Chondrocyte (in vitro differentiated cells): ENCODE measurements at places on chromosomes 2 and 18. TPM values are rescaled to one million over a fixed set of nuclear protein-coding genes. Genes with fewer than 3 reads are reported as not detected.
A peak's percentile ranks its signal among the peaks of the same experiment; 100 is the strongest.

Gene ANKRD53
- total RNA-seq, result 0.85 to 2.2 TPM (median 1.8 TPM) in 3 replicates

Gene CYS1
- total RNA-seq, result 4.9 to 7.0 TPM (median 5.4 TPM) in 3 replicates

Gene NT5DC4
- total RNA-seq, result not detected in 3 replicates

Gene PARD3B
- 24.3 to 39.6 TPM (median 24.9 TPM) in 3 replicates for total RNA-seq

Gene PRSS56
- not detected in 3 replicates for total RNA-seq

Gene CYRIA
- total RNA-seq, result 2.0 to 2.1 TPM in 2 of 3 replicates, not detected in the other

Gene DSEL
- 49.3 to 86.6 TPM (median 49.8 TPM) in 3 replicates for total RNA-seq

Gene RESP18
- not detected in 3 replicates for total RNA-seq

Gene LIMS1
- 101 to 148 TPM (median 145 TPM) in 3 replicates for total RNA-seq

Gene TSPYL6
- total RNA-seq, result not detected in 3 replicates

Gene NR4A2
- 1.2 TPM in 3 replicates for total RNA-seq

Gene TFCP2L1
- 0.02 TPM in 1 of 3 replicates, not detected in the others for total RNA-seq

DNA sequence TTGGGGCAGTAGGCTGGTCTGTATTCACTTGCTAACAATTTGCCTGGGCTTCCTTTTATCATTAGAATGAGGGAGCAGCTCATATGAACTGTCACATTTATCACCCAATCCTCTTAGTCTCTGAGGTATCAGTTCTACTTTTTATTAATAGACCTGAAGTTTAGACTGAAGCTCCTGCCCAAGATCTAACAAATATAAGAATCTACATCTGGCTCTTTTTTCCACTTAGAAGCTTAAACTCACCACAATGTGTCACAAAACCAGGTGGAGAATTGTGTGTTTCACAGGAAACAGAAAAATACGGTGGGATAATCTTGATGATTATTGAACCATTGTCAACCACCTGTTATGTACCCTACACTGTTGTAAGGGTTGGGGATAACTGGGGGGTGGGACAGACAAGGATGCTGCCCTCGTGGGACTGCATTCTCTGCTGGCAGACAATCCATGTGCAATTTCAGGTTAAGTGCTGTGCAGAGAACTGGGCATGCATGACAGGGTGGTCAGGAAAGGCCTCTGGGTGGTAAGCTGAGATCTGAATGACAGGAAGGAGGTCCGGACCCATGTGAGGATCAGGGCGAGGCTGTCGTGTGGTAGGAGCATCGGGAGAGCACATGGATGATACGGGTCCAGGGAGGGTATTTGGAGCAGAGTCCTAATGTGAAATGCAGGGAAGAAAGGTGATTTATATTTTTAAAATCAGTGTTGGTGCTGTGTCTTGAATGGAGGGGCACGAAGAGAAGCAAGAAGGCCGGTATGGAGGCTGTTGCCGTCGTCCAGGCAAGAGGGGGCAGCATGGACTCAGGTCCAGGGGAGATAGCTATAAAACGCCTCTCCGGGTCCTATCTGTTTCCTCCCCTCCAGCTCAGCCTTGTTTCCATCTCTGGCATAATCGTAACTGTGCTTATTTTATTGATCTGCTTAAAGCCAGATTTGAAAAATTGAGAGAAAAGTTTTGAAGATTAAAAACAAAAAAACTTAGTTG lies 17.6 kb downstream of the MYL12B start:
- no peak for DNase-seq

DNA sequence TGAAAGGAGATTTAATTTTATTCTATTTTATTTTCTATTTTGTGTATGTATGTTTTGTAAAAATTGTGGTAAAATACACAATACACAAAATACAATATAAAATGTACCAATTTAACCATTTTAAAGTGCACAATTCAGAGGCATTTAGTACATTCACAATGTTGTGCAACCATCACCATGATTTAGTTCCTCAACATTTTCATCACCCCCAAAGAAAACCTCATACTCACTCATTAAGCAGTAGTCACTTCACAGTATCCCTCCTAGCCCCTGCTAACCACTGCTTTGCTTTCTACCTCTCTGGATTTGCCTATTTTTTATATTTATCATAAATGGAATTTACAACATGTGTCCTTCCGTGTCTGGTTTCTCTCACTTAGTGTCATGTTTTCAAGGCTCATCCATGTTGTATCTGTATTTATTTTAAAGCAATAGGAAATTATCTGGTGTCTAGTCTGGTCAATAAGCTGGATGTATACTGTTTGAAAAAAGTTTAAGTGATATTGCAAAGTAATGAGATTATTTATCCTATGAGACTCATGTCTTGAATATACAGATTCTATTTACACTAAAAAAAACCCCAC lies 77.9 kb upstream of the GLS start:
- DNase-seq, result no peak

GRCh38 chr2:205543937-205544702 lies 138.2 kb upstream of the NRP2 start:
- no peak for DNase-seq

GRCh38 chr2:221486106-221486505 lies 86.0 kb downstream of the EPHA4 start:
- no peak for DNase-seq

- no peak for DNase-seq
Measured at GRCh38 chr2:219680958-219681693, 53.7 kb downstream of the SLC4A3 start.

DNA sequence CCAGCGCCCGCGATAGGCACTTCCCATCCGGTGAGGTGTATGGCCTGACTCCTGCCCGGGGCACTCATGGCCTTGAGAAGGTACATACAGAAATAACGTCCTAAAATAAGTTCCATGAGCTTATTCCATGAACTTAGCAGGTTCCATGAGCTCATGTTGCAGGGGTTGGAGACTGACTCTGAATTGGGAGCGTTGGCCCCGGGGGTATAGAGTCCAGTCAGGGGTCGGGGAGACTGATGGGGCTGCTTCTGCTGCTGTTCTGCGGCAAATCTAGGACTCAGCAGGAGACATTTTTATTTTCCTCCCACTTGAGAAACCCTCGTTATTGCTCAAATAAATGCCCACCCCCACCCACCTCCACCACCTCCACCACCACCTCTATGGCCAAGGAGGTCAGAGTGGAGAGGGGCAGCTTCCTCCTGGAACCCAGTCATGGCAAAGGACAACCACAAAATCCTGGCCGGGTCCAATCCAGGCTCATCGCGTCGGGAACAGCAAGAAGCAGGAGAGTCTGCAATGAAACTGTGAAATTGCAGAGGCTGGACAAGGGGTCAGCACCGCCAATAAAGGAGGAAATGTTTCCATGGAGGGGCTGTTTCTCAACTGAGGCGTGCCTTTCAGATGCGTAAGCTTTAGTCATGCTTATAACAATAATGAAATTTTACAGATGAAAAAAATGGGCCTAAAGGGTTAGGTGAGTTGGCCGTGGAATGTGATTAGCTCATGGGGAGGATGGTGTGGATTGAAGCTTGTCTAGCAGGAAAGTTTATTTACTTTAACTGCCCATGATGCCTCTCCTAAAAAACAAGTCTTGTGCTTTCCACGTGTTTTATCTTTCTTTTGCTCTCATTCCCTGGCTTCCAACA lies 136.6 kb upstream of the ALKAL2 start:
- no peak for DNase-seq

DNA sequence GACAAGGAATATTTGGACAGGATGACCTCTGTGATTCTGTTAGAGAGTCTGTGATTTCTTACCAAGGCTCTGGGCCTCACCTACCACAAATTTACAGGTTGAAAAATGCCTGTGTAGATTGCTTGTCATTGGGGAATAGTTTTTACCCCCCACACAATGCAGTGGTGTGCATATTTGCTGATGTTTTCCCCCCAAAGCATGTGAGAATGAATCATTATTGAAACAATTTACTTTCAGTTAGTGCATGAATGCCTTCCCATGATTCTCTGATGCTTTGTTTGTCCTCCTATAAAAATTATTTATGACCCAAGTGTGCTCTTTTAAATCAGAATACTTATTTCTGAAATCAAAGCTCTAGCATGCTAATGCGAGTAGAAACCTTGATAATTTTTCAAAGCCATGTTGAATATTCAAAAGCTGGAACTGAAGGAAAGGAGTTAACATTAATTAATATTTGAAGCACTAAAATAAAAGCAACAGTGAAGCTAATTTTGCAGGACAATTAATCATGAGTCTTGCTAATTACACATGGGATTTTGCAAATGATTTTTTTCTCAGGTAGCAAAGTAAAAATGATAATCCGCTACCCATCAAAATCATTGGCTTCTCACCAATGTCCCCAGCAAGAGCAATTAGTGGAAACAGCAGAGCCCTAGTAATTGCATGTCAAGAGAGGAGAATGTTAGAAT lies 361.2 kb upstream of the HNRNPA3 start:
- DNase-seq, result no peak

GRCh38 chr2:179939259-179939658 lies 67.8 kb downstream of the CWC22 start:
- no peak for DNase-seq

GRCh38 chr2:58798676-58799208 lies 557.6 kb upstream of the FANCL start:
- DNase-seq, result no peak

DNA sequence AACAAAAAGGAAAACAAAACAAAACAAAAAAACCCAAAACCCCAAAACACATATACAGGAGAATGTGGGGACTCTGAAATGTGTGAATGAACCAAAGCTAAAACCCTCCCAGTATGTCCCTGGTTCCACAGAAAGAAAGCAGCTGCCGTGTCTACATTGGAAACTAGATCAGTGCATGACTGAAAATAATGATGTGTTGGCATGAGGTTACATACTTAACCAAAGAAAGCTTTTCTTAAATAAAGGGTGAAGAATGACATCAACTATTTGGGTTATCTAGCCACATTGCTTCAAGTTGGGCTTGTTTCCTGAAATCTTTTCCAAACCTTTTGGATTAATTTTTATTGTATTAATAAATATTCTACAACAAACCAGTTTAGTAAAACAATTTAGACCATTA lies 91.9 kb upstream of the FN1 start:
- no peak for DNase-seq

GRCh38 chr18:77478646-77479442 lies 229.2 kb downstream of the GALR1 start:
- DNase-seq, result no peak

GRCh38 chr2:109677835-109678580 lies 63.8 kb downstream of the SOWAHC start:
- no peak for DNase-seq

GRCh38 chr2:109615637-109616144 lies 1.5 kb downstream of the SOWAHC start:
- DNase-seq, result no peak

- DNase-seq, result no peak
Measured at GRCh38 chr2:33513480-33513879, 37.0 kb downstream of the RASGRP3 start.

DNA sequence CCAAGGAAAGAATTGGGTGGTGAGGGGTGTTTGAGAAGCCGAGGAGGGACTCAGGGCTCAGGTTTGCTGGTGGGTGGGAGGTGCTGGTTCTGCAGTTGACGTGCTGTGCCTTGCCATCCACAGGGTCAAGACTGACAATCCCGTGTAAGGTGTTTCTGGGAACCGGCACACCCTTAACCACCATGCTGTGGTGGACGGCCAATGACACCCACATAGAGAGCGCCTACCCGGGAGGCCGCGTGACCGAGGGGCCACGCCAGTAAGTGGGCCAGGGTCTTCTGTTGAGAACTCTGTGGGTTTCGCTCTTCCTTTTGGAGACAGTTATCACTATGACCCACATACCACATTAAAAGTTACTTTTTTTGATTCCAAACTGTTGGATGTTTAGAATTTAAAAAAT lies 32.6 kb downstream of the IL1R2 start:
- no peak for DNase-seq

- DNase-seq, result no peak
Measured at GRCh38 chr18:7635948-7636347, 68.8 kb downstream of the PTPRM start.

DNA sequence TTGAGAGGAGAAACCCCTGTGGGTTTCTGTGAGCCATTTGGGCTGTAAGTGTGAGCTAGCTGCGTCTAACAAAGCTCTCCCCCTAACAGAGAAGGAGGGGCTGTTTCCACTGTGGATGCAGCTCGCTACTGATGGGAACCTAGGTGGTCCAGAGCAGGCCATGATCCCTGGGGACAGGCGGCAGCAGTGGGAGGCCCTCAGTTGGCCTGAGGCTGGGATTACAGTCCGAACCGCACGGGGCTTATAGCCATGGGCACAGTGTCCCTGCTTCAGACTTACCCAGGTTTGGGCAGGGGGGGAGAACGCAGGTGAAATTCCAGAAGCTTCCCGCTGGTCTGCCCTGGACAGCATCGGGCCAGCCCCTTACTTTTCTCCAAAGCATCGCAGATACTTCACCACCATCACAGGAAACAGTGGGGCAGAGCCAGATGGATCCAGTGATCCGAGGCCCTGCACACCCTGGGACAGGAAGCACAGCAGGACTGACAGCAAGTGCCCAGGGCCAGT lies 139.4 kb downstream of the SEPTIN10 start:
- DNase-seq, result peak; percentile 66

DNA sequence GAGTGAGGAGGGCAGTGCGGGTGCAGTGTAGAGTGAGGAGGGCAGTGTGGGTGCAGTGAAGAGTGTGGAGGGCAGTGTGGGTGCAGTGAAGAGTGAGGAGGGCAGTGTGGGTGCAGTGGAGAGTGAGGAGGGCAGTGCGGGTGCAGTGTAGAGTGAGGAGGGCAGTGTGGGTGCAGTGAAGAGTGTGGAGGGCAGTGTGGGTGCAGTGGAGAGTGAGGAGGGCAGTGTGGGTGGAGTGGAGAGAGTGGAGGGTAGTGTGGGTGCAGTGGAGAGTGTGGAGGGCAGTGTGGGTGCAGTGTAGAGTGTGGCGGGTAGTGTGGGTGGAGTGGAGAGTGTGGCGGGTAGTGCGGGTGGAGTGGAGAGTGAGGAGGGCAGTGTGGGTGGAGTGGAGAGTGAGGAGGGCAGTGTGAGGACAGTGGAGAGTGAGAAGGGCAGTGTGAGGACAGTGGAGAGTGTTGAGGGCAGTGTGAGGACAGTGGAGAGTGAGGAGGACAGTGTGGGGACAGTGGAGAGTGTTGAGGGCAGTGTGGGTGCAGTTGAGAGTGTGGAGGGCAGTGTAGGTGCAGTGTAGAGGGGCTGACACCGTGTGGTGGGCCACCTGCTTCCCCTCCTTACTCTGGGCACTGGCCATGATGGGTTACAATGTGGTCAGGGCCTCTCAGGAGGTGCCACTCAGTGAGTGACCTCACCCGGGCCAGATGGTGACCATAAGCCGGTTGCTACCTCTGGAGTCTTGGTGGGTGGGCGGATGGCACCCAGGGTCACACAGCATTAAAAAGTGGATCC lies 28.5 kb downstream of the INPP4A start:
- DNase-seq, result no peak

GRCh38 chr2:238787501-238787900 lies 60.4 kb upstream of the TWIST2 start:
- DNase-seq, result no peak

- no peak for DNase-seq
Measured at GRCh38 chr2:200373231-200373630, 66.7 kb downstream of the SPATS2L start.

GRCh38 chr2:130873700-130874346 lies 37.1 kb downstream of the ARHGEF4 start:
- no peak for DNase-seq

GRCh38 chr2:58701688-58702301 lies 460.7 kb upstream of the FANCL start:
- no peak for DNase-seq

DNA sequence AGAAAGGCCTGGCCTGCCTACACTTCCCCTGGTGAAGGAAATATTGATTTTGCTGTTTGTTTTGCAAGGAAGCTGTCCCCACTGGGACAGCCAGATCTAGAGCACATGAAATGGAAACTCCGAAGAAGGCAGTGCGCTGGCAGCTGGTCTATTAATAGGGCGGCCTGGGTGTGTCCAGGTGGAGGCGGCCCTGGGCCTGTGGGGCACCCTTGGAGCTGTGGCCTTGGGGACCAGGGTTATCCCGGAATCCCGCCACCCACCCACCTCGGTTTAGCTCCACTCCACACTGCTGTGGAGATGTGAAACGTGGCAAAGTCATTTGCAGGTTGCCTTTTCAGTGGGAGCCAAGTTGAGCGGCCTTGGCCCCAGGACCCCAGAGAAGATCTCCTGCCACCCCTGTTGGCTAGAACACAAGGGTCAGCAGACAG lies 204.3 kb downstream of the KLHL29 start:
- DNase-seq, result peak; percentile 87
